Memory B cell (primary cell): ENCODE measurements at places on chromosomes 6 and 20.

DNA sequence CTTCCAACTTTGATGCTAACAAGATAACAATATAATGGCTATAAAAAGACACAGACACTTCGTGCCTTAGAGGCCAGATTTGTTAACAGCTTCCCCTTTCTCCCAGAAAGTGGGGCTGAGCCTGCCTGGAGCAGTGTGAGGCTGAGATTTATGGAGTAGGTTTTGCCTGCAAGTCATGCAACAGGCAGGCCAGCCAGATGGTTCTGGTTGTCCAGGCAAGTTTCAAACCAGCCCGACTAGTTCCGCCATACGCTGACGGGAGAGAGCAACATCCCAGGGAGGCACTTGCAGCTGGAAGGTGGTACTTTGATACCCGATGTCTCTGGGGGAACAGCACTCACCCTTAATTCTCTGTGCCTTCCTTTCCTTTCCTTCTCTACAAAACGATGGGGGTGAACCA lies 81.3 kb upstream of the NAA20 start:
- DNase-seq, result no peak

GRCh38 chr6:37705239-37706051 lies 7.8 kb upstream of the MDGA1 start:
- peak; percentile 80 for DNase-seq

DNA sequence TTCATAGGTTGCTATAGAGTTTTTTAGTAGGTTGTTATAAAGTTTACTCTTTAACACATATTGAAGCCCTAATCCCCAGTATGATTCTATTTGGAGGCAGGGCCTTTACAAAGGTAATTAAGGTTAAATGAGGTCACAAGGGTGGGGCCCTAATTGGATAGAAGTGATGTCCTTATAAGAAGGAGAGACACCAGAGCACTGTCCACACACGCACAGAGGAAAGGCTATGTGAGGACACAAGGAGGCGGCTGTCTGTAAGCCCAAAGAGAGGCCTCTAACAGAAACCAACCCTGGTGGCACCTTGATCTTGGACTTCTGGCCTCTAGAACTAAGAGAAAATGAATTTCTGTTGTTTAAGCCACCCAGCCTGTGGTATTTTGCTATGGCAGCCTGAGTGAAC lies 98.5 kb downstream of the GJA10 start:
- DNase-seq, result no peak

GRCh38 chr6:14396392-14396791 lies 278.8 kb downstream of the CD83 start:
- DNase-seq, result no peak

- DNase-seq, result no peak
These were observed 292.6 kb upstream of the SPTLC3 start for GRCh38 chr20:12715991-12716680.

DNA sequence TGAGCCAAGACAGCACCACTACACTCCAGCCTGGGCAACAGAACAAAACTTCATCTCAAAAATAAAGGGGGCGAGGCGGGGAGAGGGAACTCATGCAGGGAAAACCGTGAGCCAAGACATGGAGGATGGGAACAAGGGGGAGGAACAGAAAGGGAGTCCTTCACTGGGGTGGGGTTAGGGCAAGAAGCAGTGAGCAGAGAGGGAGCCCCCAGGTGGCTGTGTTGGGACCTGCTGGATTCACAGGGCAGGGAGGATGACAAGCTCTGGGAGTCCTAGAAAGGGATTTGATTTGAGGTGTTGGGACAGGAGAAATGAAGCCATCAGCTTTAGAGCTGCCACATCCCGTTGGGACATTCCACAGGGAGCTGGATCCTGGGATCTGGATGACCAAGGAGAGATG lies 90.6 kb upstream of the TOP1 start:
- DNase-seq, result no peak

- DNase-seq, result no peak
These were observed 349.8 kb downstream of the CDC5L start for GRCh38 chr6:44737341-44737740.

DNA sequence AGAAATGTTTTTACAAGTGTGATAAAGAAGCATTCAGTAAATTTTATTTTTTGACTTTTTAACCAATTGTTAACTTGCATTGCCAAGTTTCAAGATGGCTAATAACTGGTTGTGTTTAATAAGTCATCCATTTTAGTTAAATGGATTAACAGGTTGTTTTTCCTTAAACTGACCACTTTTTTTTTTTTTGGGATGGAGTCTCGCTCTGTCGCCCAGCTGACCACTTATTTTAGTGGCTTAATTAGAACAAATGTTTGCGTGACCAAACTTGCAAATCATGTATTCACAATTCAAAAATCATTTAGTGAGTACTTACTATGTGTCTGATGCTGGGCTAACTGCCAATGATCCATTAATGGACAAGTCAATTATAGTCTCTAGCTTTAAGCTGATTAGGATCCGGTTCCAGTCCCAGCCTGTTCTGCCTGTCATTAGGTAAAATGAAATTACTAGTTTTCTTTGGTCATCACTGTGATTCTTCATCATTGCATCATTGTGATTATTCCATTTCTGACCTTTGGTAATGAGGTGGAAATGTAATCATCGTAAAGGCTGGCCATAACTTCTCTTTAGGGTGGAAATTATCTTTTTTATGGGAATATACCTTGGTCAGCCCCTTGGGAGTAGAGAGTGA lies 729.2 kb upstream of the MARCKS start:
- DNase-seq, result no peak

GRCh38 chr20:23002276-23002675 lies 32.8 kb upstream of the SSTR4 start:
- DNase-seq, result no peak

DNA sequence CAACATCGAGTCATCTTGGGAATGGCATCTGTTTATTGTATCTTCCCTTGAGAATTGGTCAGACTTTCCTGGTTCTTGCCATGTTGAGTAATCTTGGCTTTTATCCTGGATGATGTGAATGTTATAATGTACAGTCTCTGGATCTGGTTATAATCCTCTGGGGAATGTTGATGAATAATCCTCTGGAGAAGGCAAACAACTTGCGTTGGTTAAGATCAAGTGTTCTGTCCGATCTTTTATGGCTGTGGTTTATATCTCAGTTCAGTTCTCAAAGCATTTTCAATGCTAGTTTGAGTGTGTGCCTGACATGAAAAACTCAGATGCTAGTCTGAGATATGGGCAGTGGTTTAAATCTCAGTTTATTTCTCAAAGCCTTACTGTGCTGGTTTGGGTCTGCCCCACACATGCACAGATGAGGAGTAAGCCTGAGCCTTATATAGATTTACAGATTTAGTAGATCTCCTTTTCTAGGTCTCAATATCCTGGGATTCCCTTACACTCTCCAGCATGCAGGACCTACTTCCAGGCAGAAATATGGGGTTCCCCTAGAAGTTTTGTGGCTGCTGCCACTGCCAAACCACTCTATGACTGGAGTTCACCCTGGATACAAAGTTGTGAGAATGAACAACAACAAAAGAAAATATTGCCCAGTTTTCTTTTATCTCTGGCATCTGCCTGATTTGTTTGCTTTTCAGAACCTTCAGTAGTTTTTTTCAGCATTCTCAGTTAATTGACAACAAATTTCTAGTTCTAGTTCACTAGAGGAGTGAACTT lies 191.8 kb upstream of the MAN1A1 start:
- no peak for DNase-seq

- no peak for DNase-seq
These were observed 315.4 kb upstream of the RUNX2 start for GRCh38 chr6:45012687-45013086.

DNA sequence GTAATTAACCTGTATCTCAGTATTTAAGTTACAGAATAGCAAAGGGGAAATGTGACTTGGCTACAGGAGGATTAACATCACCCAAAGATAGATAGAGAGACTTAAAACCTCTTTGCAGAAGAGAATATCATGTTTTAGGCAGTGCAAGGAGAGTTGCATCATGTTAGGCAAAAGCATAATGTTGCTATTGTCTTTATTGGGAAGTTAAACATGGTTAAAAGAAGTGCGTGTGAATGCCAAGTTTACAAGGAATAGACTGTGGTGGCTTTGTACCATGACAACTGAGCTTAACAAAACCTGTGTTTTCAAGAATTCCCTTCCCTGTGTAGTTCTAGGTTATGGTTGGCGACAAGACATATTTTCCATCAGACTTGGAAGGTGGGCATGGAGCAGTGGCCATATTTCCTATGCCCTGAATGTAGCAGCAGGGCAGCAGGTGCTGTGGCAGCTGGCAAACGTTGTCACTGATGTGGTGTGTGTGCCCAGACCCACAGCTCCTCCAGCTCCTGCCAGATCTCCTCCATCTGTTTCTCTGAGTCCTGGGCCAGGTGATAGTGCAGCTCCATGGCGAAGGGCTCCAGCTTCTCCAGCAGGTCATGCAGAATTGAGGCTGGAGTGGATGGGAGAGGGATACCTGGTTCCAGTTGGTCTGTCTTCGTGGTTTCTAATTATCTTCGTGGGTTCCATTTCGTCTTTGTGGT lies 163.3 kb downstream of the QRSL1 start:
- no peak for DNase-seq

GRCh38 chr6:158322724-158323560 lies 10.7 kb downstream of the TULP4 start:
- no peak for DNase-seq

GRCh38 chr6:131683479-131683878 lies 17.7 kb downstream of the OR2A4 start:
- no peak for DNase-seq

DNA sequence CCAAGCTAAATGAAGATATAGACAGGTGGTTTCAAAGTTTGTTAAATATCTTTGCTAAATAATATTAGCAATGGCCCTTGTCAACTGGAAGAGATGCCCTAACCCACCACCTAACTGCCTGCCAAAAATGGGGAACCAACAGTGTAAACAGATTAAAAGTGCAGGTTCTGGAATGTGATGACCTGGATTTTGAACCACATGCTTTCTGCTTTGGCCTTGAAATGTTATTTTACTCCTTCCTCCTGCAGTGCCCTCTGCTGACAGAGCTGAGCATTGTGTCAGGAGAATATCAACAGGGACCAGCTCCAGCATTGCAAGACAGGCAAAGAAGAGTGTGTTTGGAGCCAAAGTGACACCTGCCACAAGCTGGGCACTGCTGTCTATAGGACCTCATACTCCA lies 226.6 kb downstream of the MYLK4 start:
- DNase-seq, result no peak

GRCh38 chr6:148221196-148221979 lies 121.2 kb upstream of the SASH1 start:
- DNase-seq, result no peak

DNA sequence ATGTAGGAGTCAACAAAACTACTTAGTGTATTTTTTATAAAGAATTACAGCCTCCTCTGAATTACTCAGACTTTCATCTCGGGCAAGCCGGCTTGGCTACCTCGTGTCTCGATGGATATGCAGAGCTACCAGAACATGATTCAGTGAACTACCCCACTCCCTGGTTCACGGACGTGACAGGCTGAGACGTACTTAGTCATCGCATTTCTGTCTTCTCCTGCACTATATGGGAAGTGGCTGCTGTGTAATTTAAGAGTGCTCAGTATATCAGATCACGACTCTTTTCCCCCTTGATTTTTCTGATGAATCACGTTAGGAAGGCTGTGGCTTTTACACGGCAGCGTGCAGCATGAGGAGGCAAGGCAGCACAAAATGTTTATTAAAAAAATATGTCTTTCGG lies 302.7 kb upstream of the ZFP64 start:
- DNase-seq, result no peak

- DNase-seq, result no peak
These were observed 75.3 kb upstream of the CCN6 start for GRCh38 chr6:111978532-111979149.

GRCh38 chr20:35680452-35681183 lies 15.9 kb upstream of the CPNE1 start:
- DNase-seq, result no peak

DNA sequence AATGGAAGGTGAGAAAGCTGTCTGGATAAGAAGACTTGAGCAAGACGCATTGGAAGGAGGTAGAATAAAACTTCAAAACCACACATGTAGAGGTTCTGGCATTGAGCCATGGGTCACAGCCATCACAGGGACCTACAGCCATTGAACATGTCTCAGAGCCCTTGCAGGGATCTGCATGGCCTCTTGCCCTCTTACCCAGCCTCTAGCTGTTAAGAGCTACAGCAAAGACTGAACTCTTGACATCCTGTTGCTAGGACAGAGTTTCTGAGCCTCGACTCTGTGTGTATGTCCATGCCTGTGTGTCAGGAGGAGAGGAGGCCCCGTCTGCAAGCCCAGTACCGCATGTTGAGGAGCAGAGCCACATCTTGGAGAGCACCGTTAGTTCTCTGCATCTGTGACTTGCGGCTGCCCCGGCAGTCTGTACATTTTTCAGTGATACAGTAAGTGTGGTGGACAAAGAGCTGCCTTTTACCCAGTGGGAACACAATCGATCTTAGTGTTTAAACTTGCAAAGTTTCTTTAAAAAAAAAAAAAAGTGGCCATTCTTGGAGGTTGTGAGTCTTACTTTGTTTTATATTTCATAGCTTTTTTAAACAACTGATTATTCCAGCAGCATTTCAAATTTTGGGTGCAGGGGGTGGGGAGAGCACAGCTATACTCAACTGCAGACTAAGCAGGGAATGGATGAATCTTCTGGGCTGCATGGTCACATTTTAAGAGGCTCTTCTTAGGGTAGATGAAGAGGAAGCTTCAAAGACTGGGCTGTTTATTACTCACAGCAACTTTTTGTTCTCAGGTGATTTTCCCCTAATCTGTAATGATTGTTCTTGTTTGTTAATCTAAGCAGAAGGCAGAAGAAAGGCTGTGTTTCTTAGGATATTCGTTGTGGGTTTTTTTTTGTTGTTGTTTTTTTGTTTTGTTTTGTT lies 88.5 kb downstream of the TBC1D7 start:
- DNase-seq, result no peak

DNA sequence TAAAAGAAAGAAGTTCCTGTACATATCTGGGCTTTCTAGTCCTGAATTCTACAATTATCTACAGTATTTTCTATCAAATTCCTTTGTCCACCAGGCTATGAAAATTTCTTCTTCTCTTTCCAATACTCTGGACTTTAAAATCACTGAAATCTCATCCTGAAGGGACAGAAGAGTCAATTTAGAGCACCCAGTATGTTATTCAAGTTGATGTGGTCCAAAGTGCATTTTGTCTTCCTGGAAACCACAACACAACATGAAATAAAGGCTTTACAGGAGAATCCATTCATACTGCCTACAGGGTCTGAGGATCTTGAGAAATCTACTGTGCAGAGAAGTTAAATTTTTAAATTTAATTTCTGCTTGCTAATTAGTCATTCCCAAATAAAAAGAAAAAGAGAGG lies 94.9 kb upstream of the ADGRF1 start:
- DNase-seq, result no peak

- no peak for DNase-seq
These were observed 5.6 kb downstream of the CST3 start for GRCh38 chr20:23631981-23632710.
